ENCODE measurements at places on chromosomes 3 and 15. TPM values are rescaled to one million over a fixed set of nuclear protein-coding genes. Genes with fewer than 3 reads are reported as not detected.

GRCh38 chr15:52178765-52179164 lies 12.4 kb downstream of the GNB5 start:
- no peak for DNase-seq
- peak overlapping the region; percentile 97 for H3K27ac ChIP-seq
- peak overlapping the region; percentile 98 for H3K4me3 ChIP-seq
- H3K36me3 ChIP-seq: no peaks in the 10 kb centered on the region

- peak overlapping the region; percentile 97 for H3K4me3 ChIP-seq
- H3K27me3 ChIP-seq: no peaks in the 10 kb centered on the region
- H3K27ac ChIP-seq: peak overlapping the region; percentile 99
Observed at GRCh38 chr15:44729408-44730127, 6.8 kb upstream of the TRIM69 start.

Gene RAD54L2
- 37.8 TPM for total RNA-seq

Gene CPEB1
- total RNA-seq: 0.50 TPM

- no peaks in the 10 kb centered on the region for H3K27me3 ChIP-seq
- peak overlapping the region; percentile 89 for H3K27ac ChIP-seq
- H3K36me3 ChIP-seq: peaks cover 8% of the 10 kb centered on the region
- DNase-seq: no peak
- no peak overlapping the region for H3K4me3 ChIP-seq
Observed at GRCh38 chr3:47429476-47430270, 46.1 kb downstream of the SCAP start.

- no peak overlapping the region for H3K27ac ChIP-seq
- H3K36me3 ChIP-seq: no peaks in the 10 kb centered on the region
- H3K4me1 ChIP-seq: no peaks in the 10 kb centered on the region
- DNase-seq: no peak
- H3K27me3 ChIP-seq: no peaks in the 10 kb centered on the region
Observed at GRCh38 chr3:7813365-7813764, 688.3 kb upstream of the LMCD1 start.

DNA sequence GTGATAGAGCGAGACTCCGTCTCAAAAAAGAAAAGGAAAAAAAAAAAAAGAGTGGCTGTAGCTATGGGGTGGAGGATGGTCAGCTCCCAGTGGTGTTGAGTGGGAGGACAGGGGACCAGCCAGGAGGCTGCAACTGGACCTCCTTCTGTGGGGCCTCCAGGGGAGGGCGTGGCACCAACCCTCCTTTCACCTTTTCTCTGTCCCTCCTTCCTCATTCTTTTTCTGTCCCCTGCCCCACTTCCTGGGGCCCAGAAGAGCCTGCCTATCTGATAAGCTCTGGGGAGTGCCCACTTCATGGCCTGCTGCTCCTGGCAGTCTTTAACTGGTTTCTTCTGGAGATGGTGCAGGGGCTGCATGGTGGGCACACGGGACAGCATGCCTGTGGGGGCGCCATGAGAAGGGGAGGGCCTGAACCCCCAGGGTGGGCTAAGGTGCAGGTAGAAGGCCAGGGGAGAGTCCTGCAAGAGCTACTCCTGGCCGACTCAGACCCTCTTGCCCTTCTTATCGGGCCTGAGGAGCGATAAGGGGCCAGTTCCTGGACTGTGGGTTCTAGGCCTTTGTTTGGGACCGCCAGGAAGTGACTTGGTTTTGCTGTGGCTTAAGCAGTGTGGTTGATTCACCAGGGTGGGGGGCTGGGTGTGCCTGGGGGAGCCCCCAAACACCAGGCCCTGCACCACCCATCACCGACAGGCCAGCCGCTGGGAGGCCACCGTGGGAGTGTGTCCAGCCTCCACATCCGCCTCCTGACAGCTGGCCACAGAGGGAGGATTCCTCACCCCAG lies 49.4 kb upstream of the FLNB start:
- peaks cover 3% of the 10 kb centered on the region for H3K36me3 ChIP-seq
- no peak overlapping the region for H3K27ac ChIP-seq
- DNase-seq: no peak
- H3K27me3 ChIP-seq: no peaks in the 10 kb centered on the region
- no peaks in the 10 kb centered on the region for H3K4me1 ChIP-seq
- H3K4me3 ChIP-seq: no peak overlapping the region

DNA sequence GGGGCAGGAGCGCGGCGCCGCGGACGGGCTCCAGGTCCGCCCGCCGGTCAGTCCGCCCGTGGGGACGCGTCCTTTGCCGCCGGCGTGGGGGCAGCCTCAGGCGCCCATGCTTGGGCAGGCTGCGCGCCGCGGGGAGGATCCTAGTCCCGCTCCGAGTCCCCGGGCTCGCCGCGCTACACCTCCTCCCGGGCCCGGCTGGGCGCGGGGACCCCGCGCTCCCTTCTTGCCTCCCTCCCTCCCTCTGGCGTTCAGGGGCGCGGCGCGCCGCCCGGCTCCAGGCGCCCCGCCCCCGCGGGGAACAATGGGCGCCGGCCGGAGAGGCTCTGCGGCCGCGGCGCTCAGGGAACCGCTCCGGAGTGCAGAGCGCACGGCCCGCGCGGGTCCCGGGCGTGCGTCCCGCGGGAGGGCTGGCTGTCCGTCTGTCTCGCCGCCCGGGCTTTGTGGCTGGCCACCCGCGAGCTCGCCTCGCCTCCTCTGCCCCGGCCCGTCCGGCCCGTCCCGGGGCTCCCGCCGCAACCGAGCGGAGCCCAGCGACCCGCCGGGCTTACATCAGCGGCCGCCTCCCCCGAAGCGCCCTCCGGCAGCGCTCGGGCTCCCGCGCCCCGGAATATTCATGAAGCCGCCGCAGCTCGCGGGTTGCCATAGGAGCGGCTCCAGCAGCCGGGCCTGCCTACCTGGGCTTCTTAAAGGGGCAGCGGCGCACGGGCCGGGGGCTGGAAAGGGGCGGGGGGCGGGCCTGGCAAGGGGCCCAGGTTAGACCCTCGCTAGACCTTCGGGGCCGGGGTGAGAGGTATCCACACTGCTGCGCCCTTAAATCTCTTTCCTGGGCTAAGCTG lies at the start of gene HCN4:
Gene HCN4 (minus strand): TSS at position 658 of the 836 bp plus-strand sequence. CDS start 688 bp downstream, outside the sequence.
- peak within 1 kb of the TSS; percentile 41 for H3K4me3 ChIP-seq
- no peak within 1 kb of the TSS for H3K27ac ChIP-seq
- H3K4me1 ChIP-seq: peaks cover 3% of the 10 kb centered on the region
- peaks cover 6% of the 10 kb centered on the region for H3K36me3 ChIP-seq

- peaks cover 21% of the 10 kb centered on the region for H3K4me1 ChIP-seq
- H3K36me3 ChIP-seq: no peaks in the 10 kb centered on the region
- DNase-seq: peak; percentile 13
- H3K27ac ChIP-seq: peak overlapping the region; percentile 85
Observed at GRCh38 chr15:62067448-62068044, 769 bp downstream of the C2CD4A start.

DNA sequence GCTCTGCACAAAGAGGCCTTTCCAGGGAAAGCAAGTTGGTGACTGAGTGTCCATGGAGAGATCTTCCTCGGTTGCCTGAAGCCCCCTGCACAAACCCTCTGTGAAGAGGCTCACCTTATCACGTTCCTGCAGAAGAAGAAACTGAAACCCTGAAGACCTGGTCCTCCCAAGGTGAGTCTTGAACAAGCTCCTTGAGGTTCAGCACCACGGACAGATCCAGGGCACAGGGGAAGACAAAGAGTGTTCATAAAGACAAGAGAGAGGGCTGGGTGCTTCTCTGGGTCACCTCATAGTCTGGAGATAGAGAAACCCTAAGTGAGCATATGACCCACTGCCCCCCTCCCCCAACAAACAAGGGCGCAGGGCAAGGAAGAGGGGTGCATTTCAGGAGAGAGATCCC lies 21.7 kb upstream of the TBC1D21 start:
- H3K27ac ChIP-seq: no peak overlapping the region
- no peaks in the 10 kb centered on the region for H3K4me1 ChIP-seq
- H3K4me3 ChIP-seq: no peak overlapping the region
- H3K36me3 ChIP-seq: no peaks in the 10 kb centered on the region

DNA sequence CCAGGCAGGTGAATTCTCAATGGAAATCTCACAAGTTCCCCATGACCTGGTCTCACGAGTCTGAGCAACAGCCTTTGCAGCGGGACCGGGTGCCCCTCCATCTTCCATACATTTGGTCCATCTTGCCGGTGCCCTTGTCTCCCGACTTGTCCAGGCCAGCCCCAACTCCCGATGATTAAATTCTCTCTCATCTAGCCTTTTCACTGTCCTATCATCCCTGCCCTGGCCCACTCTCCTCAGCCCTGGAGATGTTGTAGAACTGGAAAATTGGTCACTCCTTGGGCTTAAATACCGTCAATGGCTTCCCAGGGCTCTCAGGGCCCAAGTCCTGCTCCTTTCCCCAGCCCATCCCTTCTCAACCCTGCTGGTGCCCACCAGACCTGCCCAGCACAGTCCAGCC lies 34.4 kb downstream of the PRR20G start:
- DNase-seq: no peak
- peaks cover 17% of the 10 kb centered on the region for H3K27me3 ChIP-seq
- H3K4me1 ChIP-seq: peaks cover 6% of the 10 kb centered on the region
- no peak overlapping the region for H3K4me3 ChIP-seq

- H3K27me3 ChIP-seq: peaks cover 13% of the 10 kb centered on the region
- H3K4me1 ChIP-seq: peaks cover 16% of the 10 kb centered on the region
- H3K4me3 ChIP-seq: no peak overlapping the region
- no peak overlapping the region for H3K27ac ChIP-seq
- no peaks in the 10 kb centered on the region for H3K36me3 ChIP-seq
Observed at GRCh38 chr3:5056111-5056391, 66.0 kb upstream of the ARL8B start.

DNA sequence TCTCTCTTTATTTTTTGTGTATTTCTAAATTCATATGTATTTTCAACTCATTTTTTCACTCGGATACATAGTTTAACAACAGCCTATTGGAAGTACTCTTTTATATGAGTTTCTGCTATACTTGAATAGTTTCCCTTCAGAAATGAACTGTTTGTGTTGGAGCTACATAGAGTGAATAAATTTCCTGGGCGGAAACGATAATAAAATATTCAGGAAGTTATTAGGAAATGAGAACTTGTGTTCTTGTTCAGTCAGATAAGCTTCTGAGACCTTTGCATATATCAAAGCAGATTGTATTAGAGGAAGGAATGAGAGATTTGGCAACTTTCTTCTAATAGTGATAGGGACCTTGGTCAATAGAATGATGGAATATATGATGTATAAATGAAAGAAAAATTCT lies 27.3 kb downstream of the NEO1 start:
- DNase-seq: no peak
- peaks cover 24% of the 10 kb centered on the region for H3K4me1 ChIP-seq
- H3K27ac ChIP-seq: peak overlapping the region; percentile 29
- H3K27me3 ChIP-seq: no peaks in the 10 kb centered on the region
- no peak overlapping the region for H3K4me3 ChIP-seq
- H3K36me3 ChIP-seq: no peaks in the 10 kb centered on the region

Gene GOLGA8S
- 0.21 TPM for total RNA-seq

Gene SAMD7
- total RNA-seq: not detected

Gene LRRIQ4
- total RNA-seq: not detected

Gene FAM81A
- total RNA-seq: not detected

DNA sequence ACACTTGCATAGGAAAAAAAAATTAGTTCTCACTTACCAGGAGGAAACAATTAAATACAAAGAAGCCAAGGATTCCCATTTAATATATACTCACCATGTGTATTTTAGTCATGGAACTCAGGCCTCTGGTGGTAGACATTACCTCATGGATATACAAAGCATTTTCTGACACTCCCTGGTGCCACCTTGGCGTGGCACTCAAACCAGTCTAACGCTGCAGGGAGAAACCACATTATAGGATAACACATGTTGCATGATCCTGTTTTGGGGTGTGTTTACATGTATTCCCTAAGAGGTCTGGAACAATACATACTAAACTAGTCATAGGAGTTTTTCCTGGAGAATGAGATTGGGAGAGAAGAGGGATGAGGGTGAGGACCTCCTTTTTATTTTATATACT lies 5.9 kb upstream of the RTF1 start:
- peaks cover 2% of the 10 kb centered on the region for H3K36me3 ChIP-seq
- H3K4me3 ChIP-seq: no peak overlapping the region
- no peak overlapping the region for H3K27ac ChIP-seq
- H3K4me1 ChIP-seq: peaks cover 6% of the 10 kb centered on the region

GRCh38 chr3:188712248-188712924 lies 459.4 kb upstream of the TPRG1 start:
- H3K36me3 ChIP-seq: no peaks in the 10 kb centered on the region
- H3K27me3 ChIP-seq: no peaks in the 10 kb centered on the region
- no peak overlapping the region for H3K4me3 ChIP-seq
- no peak for DNase-seq

Gene SLC28A2
- total RNA-seq: not detected

Gene FAM227B
- total RNA-seq: 4.1 TPM

- no peak overlapping the region for H3K27ac ChIP-seq
- H3K4me1 ChIP-seq: no peaks in the 10 kb centered on the region
- H3K27me3 ChIP-seq: peaks cover 36% of the 10 kb centered on the region
Observed at GRCh38 chr15:71662306-71662705, 148.0 kb upstream of the NR2E3 start.

DNA sequence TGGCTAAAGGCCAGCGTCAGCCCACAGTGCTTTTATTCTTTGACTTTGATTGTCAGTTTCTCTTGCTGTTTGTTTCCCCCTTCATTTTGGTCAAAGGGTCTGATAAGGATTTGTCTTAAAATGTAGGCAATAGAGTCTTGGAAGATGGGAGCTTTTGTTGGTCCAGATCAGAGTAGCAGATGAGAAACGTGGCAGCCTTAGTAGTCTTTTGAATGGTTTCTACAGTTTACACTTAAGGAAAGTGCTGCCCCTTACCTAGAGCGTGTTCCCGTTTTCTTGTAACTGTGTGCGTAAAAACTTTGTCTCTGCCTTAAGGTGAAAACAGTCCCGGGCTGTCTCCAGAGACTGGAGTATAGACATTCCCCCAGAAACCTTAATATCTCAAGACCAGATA lies 630 bp downstream of the LXN start:
- no peaks in the 10 kb centered on the region for H3K36me3 ChIP-seq
- H3K4me3 ChIP-seq: peak overlapping the region; percentile 93
- DNase-seq: no peak
- peaks cover 17% of the 10 kb centered on the region for H3K4me1 ChIP-seq
- H3K27ac ChIP-seq: peak overlapping the region; percentile 91

DNA sequence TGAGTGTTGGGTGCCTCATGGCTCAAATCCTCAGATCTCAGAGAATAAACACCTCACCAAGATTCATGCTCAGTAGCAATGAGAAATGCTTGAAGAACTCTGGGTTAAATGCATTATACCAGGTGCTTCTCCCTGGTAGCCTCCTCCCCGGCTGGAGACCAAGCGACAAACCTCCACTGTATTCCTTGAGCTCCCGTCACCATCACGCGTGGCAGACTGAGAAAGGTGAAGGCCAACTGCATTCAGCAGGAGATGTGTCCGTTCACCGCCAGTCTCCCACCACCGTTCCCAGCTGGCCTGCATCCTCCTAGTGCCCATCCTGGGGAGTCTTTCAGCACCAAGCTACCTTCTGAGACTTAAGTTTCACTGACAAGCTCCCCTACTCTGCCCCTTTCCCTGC lies 7.5 kb downstream of the CSTA start:
- H3K27me3 ChIP-seq: peaks cover 45% of the 10 kb centered on the region
- no peak for DNase-seq
- H3K4me1 ChIP-seq: peaks cover 5% of the 10 kb centered on the region
- no peak overlapping the region for H3K27ac ChIP-seq
- H3K4me3 ChIP-seq: no peak overlapping the region

DNA sequence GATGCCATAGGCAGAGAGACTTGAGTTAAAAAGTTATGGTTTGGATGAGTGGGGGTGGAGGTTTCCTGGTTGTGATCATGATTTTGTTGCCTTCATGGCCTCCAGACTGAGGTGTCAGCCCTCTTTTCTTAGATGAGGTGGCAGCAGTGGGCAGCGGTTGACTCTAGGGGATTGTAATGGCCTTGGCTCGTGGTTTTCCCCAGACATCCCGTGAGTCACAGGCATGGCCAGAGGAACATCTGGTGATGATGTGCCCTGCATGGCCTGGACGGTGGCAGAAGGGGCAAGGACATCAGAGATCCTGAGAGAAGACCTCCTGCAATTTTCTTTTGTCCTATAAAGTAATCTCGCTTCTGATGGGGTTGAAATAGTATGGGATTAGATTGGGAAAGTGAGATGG lies 12.4 kb downstream of the RETNLB start:
- no peaks in the 10 kb centered on the region for H3K27me3 ChIP-seq
- peaks cover 2% of the 10 kb centered on the region for H3K36me3 ChIP-seq
- no peak for DNase-seq
- H3K4me3 ChIP-seq: no peak overlapping the region
